ENCODE measurements at places on chromosomes 7 and 10.

GRCh38 chr7:125529249-125529648, 599.6 kb upstream of the POT1 start:
- no peak for DNase-seq

DNA sequence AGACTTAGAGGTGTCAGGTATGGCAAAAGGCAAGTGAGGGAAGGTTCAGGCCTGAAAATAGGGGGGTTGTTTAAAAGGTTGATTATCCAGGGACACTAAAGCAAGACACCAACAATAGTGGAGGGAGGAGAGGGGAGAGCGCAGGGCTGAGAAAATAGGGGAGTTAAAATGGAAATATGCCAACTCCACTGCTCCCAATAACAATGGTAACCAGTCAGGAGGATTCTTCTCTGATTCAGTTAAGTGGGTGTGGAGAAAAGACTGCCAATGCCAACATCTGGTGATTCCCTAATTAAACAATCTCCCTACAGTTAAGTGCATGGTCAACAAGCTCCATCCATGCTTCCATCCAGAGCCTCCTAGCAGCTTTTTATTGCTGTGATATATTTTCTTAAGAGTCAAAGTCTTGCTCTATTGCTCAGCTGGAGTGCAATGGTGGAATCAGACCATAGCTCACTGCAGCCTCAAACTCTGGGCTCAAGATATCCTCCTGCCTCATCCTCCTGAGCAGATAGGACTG, 183.3 kb downstream of the JAZF1 start:
- no peak for DNase-seq

- DNase-seq = no peak
These were observed 2.0 kb downstream of the ZSCAN25 start for GRCh38 chr7:99618726-99619125.

- no peak for DNase-seq
These were observed 32.1 kb downstream of the ZMYND11 start for GRCh38 chr10:167383-167782.

- no peak for DNase-seq
These were observed 1186.5 kb upstream of the AUTS2 start for GRCh38 chr7:68411742-68412141.

DNA sequence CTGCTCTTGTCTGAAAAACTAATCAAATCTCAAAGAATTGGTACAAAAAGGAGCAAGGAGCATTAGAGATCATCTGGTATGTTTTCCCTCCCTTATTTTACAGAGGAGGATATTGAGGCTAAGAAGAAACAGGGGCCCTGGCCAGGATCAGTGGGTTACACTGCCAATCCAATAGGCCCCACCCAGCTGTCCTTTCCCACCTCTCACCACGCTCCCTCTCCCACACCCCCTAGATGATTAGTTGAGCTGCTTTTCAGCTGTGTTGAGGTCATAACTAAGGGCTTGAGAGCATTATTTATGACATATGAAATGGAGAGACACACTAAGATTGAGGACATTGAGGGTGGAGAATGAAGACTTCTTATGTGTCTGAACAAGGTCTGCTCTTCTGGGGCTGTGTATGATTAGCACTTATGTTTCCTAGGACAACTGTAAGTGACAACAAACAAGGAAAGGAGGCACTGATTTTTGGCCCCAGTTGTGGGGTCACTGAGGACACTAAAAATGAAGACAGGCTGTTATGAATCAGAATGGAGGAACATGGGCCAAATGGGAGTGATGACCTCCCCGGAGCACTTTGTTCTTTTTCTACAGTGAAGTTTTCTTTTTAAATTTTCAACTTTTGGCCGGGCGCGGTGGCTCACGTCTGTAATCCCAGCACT, 26.5 kb downstream of the VWA2 start:
- no peak for DNase-seq

Data from stimulated activated CD4-positive, alpha-beta T cell treated with anti-CD3 and anti-CD28 coated beads, Interleukin-2, amount 100 ng/mL, for 24 hours (primary cell).